ENCODE measurements at places on chromosomes 3 and 15.
A peak's percentile ranks its signal among the peaks of the same experiment; 100 is the strongest.

DNA sequence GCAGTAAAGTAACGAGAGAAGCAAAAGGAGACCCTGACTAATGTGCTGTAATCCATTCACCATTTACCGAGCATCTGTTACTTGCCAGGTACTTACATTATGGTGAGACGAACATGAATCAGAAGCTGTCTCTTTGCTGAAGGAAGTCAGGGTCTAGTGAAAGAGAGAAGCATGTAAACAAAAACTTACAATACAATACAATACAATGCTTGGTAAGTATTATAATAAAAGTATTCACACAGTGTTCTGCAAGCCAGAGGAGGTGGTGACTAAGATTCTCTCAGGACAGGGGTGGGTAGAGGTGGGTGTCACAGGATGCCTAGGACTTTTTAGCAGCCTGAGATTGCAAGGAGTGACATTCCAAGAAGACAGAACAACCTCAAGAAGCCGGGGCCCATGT, 50.2 kb upstream of the MGA start:
- DNase-seq, result no peak

DNA sequence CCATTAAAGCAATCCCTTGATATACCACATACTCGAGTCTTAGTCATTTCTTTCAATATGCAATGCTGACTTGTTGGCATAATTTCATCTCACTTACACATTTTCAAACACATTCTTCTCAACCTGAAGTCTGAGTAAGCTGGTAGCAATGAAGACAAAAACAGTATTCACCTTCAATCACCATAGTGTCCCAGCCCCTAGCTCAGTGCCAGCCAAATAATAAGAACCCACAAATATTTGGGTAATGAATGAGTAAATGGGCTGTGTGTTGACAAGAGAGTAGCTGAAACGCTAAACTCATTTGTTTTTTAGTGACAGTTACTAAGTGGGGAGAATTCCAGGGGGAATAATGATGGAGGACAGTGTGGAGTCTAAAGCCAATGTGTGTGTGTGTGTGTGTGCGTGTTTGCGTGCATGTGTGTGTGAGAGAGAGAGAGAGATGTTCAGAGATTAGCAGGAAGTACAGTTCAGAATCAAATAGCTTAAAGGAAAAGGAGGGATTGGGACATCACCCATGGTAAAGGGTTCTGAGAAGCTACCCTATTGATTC, 165.7 kb downstream of the GAP43 start:
- peak; percentile 20 for DNase-seq

DNA sequence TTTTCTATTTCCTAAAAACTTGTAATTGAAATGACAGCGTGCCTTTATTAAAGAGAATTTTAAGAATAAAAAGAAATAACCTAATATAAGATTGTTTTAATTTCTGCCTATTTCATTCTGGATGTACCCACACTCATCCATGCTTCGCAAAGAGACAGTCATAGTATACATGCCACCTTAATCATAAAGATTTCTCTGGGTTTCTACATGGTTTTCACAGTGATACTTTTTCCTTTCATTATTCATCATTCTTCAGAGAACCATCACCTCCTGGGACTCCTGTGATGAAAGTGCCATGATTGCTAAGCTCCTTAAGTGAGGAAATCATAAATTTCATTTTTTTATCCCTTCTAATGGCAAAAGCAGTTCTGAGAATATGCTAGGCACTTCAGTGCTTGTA, 4.3 kb upstream of the CCR8 start:
- DNase-seq, result no peak

DNA sequence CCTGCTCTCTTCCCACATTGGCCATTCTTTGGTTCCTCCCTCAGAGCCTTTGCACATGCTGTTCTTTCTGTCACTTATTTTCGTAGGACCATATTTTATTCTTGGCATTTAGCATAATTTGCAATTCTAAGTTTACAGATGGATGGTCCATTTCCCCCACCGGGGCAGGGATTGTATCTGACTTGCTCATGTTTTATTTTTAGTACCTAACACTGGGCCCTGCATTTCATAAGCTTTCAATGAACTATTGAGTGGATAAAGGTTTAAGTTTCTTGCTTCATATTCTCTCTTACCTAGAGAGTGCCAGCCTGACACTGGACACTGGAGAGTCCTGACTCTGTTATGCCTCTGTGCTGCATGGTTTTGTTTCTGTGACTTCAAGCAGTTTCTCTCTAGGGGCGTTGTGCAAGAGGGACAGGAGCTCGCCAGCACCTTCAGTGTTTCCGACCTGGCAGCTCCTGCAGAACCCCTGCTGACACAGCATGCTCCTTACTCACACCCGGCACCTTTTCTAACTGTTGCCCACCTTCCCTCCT, 87.4 kb downstream of the FLNB start:
- DNase-seq, result no peak

- DNase-seq, result no peak
Measured at GRCh38 chr3:27796365-27796875, 74.3 kb upstream of the EOMES start.

- DNase-seq, result peak; percentile 71
Measured at GRCh38 chr3:52934630-52935530, 37.5 kb upstream of the STIMATE start.

- DNase-seq, result no peak
Measured at GRCh38 chr3:12838179-12838965, 3.0 kb downstream of the RPL32 start.

DNA sequence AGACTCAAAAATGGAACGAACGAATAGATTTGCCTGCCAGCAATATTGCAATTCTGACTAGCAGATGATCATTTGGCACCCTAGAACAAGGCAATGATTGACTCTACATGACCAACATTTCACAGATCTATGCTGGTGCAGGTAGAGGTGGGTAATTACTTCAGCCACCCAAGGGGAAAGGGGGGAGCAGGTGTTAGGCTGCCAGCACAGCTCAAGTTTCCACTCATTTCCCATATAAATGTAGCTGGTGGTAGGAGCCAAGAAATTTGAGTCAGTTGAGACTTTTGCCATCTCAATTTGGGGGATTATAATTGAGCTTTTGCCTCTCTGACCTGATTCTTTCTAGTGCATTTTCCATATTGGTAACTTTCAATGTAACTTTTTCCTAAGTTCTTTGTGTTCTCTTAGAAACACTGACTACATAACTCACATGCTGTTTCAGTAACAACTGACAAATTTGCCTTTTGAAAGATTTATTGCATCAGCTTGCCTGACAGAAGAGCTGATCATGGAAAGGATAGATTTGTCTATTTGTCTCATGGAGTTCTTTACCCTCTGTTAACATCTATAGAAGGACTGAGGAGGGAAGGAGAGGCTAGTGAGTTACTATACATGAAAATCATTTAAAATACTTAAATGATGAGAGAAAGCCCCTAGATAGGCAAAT, 902.5 kb downstream of the ZPLD1 start:
- DNase-seq, result no peak
